COLO829 (cell line): ENCODE measurements at places on chromosomes 5 and 9.

GRCh38 chr5:8650186-8650585 is 781.2 kb downstream of the MTRR start:
- no peak for DNase-seq

DNA sequence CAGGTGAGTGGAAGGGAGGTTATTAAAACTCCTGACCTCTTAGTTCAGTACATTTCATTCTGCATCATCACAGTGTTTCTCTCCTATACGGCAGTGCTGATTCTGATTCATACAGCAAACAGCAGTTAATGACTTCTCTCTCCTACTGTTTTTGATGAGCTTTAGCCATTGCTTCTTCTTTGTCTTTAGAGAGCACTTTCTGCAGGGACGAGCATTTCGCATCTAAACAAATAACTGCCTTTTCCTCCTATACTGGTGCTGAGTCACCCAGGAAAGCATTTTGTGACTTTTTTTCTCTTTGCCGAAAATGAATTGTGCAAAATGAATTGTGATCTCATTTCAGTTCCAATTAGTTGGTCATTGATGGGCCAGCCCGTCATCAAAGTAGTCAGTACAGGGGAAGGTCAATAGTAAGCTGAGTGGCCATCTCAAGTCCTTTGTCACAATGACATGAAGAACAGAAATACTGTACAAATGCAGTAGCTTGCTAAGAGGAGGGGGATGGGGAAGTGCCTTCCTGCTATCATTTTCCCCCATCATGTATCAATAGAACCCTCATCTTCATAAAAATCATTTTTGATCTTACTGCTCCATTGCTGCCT is 98.5 kb downstream of the INSYN2B start:
- no peak for DNase-seq

DNA sequence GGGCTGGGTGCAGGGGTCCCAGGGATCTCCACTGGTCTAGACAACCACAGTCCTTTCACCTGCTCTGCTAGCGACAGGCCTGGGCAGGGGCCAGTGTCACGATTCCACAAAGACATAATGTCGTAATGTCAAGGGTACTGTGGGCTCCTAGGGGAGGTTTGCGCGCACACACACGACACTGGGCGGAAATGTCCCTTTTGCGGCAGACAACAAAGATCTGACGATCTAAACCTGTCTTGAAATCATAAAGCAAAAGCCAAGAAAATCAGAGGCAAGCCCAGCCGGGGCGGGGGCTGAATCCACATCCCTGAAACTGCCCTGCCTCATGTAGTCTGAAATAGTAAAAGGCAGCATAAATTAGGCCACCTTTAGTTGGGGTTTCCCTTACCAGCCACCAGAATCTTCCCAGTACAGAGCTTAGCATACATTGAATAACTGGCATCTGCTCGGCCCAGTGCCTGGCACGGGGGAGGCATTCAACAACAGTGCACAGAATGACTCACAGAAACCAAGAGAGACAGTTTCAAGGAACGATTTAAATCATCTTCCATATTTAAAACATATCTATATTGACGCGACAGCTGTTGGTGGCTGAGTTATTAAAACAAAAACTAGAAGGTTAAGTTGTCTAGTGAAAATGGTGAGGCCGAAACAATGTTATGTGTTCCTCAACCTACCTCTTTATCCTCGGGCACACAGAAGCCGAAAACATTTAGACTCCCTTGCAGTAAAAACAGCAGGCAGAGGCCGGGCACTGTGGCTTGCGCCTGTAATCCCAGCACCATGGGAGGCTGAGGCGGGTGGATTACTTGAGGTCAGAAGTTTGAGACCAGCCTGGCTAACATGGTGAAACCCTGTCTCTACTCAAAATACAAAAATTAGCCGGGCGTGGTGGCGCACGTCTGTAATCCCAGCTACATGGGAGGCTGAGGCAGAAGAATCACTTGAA is 151.0 kb downstream of the MYO10 start:
- DNase-seq = no peak

- DNase-seq = no peak
Measured at GRCh38 chr9:75360252-75360651, 271.9 kb downstream of the OSTF1 start.

DNA sequence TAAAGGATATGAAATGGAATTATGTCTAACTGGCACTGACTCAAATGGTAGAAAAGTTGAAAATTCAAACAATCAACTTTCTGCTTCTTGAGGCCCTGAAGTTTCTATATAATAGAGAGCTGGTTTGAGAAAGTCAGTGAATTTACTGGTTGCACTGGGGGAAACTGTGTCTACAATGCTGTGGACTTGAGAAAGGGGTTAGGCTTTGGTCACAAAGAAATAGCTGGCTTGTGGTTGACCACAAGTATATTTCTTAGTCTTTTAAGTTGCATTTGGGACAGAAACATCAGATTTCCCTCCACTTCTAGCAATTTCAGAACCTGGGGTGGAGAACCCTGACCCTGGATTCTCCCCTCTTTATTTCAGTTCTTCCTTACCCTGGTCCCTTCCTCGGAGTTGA is 192.6 kb upstream of the ACTBL2 start:
- DNase-seq = no peak

DNA sequence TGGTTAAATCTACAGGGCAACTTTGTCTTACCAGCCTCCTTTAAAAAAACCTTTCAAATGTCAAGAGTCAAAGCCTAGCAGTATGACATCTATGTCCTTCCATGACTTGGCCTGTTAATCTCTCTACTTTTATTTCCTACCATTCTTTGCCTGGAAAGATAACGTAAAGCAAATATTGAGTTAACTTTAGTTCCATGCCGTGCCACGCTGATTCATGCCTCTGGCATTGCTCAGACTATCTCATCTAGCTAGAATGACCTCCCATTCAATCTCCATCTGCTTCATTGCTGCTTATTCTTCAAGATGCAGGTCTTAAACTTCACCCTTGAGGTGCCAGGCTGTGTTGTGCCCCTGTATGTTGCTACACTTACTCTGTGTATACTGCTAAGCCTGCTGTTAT is 729.8 kb downstream of the EFNA5 start:
- no peak for DNase-seq

GRCh38 chr9:36870960-36871359 is 163.1 kb downstream of the PAX5 start:
- no peak for DNase-seq

- no peak for DNase-seq
Measured at GRCh38 chr5:139377226-139377625, 5.9 kb downstream of the SLC23A1 start.

DNA sequence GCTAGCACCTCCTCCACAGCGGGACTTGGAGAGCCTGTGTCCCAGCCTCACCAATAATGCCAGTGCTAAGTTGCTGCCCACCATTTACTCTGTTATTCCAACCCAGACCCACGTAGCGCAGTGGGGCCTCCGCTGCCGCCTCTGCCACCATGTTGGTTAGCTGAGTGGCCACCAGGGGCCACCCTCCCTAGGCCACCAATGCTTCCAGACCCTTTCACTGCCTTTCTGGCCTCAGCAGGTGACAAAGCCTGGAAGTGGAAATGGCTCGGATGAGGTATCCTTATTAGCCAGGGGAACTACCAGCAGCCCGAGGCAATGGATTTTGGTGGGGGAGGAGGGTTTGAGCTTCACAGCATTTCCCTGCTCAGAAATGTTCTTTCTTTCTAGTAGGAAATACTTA is 110.1 kb downstream of the OSTF1 start:
- DNase-seq = no peak

GRCh38 chr9:25453875-25454274 is 224.4 kb downstream of the TUSC1 start:
- DNase-seq = no peak

DNA sequence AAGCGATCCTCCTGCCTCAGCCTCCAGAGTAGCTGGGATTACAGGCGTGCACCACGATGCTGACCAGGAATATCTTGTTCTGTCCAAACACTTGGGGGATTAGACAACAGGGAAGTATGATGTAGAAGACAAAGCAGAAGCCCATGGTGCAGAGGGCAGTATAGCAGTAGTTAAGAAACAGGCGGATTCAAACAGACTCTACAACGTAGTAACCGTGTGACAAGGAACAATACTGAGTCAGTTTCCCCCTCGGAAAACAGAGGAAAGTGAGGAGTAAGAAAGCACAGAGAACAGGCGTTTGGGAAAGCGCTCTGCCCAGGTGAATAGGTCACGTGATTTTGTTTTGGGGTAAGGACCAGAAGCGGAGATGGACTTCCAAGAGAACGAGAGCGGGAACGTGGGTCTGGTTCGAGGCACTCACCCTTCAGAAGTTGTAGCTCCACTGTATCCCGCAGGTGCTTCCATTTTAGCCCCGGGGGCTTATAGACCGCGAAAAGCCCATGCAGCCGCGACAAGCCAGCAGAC is 306 bp downstream of the TRUB2 start:
- DNase-seq = no peak

DNA sequence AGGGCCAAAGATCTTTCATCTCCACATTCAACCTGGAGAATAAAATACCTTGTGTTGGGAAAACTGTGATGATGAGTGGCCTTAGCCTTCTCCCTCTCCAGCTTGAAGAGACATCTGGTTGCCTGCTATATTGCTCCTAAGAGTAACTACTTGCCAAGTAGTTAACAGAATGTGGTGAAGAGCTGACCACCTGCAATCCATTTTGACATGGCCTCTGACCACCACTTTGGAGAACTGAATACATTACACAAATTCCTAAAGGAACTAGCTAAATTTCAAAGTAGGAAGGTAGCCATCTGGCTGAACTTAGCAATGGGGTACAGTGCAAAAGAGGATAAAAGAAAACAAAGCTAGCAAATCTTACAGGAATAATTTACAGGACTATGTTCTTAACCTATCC is 7.2 kb downstream of the TBCA start:
- DNase-seq = no peak

- DNase-seq = no peak
Measured at GRCh38 chr9:127121628-127122175, 733 bp downstream of the ANGPTL2 start.

GRCh38 chr5:39080168-39080567 is 6.0 kb upstream of the RICTOR start:
- no peak for DNase-seq

DNA sequence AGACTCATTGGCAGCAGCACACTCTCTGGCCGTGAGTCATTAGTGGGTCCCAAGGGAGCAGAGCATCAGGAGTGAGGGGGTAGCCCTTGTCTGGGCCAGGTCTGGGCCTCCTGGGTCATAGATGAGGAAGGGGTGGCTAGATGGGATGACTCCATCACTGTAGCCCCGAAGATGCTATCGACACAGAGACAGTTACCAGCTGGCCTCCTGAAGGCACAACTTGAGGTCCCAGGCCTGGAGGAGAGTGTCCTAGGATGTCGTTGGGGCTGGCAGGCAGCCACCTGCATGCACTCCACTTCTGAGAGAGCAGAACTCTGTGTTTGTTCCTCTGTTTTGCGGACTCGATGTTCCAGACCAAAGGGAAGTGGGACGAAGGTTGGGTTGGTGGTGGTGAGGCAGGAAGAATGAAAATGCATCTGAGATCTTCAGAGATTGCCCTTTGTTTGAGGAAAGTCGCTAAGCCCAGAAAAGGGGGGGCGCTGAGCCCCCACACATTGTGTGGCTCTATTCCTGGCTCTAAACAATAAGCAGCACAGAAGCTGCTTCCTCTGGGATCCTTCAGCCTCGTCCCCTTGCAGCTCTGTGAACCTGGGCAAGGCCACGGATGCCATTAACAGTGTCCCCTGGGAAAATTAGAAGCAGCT is 4.7 kb downstream of the BTNL9 start:
- DNase-seq = no peak

DNA sequence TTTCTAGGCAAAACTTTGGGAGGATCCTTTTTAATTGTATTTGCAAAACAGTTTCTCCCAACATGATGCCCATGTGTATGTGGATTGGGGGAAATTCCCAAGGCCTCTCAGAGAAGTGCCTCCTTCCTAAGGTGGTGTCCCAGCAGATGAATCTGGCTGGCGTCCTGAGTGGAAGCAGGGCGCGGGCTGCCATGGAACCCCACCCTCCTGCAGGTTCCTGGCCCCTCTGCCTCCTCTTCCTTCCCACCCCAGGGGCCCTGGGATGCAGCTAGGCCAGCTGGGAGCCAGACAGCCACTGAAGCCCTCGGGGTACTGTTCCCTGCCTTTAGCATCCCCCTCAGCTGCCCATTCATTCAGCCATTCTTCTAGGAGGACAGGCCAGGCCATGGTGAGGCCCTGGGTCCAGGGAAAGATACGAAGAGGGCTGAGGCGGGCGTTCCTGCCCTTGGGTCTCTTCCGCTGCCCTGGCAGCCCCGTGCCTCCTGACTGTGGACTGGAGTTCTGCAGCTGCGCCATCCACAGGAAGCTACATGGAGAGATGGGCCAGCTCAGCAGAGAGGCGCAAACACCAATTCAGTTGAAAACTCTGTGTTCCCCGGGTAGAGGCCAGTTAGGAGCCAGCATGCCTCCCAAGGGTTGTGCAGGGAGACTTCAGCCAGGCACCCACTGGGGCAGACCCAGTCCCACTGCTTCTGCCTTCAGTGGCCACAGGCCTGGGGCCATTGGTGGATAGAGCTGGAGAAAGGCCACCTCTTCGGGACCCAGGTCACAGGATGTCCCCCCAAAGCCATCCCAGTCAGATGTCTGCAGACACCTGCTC is 36.5 kb downstream of the ADAMTS2 start:
- no peak for DNase-seq

- no peak for DNase-seq
Measured at GRCh38 chr5:179345433-179346321, at the start of gene ADAMTS2. TSS of gene ADAMTS2 (minus strand) at chr5:179345461. CDS start at chr5:179345328, 133 bp downstream.

DNA sequence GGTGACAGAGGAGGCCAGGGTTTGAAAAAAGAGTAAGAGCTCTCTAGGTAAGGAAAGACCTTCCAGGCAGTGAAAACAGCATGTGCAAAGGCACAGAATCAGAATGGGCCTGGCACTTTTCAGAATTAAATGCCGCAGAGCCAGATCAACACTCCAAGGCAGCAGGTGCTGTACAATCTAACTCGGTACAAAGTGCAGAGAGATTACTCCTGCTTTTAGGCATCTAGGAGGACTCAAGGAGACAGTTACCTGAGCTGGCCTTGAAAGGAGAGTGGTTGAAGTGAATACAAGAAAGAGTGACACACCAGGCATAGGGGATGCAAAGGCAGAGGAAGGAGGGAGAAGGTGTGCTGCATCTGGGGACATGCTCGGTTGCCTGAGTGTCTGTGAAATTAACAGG is 21.5 kb downstream of the HRH2 start:
- no peak for DNase-seq

GRCh38 chr5:171969288-171969880 is 37.1 kb downstream of the FBXW11 start:
- DNase-seq = no peak

DNA sequence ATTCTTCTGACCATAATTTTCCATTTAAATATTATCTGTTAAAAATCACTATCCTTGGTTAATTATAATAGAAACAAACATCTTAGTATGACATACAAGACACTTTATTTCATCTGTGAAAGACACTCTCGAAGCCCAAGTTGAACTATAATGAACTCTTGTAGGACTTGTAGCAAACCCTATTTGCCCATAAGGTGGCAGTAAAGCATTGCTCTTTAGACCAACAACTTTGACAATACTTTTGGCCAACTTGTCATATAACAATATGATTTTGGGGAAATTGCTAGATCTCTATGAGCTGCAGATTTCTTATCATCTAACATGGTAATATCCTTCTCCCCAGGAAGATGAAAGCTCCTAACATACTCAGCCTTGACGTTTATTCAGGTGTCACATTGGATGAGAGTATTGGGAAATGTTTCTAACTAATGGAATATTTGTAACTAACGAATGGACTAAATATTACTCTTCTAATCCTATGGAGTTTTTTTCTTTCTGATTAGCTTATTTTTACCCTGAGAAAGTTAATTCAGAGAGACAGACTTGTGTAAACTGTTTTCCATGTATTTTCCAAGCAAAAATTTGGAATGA is 11.0 kb downstream of the SPINK14 start:
- DNase-seq = peak; percentile 2
